ENCODE measurements at places on chromosomes 7 and 10.

GRCh38 chr7:188174-188573 is 4.2 kb upstream of the FAM20C start:
- no peak for DNase-seq

- DNase-seq = peak; percentile 70
Measured at GRCh38 chr7:127751062-127751461, 99.1 kb downstream of the SND1 start.

DNA sequence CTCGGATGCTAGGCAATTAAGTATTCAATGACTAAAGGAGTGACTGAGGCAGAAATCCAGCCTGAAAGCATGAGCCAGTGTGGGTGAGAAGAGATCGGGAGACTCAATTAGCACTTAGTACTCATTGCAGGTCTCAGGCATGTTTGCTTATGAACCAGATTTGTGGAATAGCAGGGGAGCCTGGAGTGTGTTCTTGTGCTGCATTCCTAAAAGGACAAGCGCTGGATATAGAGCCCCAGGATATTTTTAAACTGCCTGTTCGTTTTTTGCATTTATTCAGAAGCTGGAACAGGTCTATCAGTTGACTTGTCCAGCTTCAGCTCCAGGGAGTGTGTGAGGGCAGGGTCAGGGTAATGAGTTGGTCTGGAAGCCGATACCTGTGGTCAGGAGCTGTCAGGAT is 120.3 kb downstream of the BMPER start:
- DNase-seq = no peak

- DNase-seq = no peak
Measured at GRCh38 chr7:158076656-158077055, 511.0 kb downstream of the PTPRN2 start.

GRCh38 chr7:148670807-148671206 is 27.9 kb upstream of the CUL1 start:
- DNase-seq = no peak

DNA sequence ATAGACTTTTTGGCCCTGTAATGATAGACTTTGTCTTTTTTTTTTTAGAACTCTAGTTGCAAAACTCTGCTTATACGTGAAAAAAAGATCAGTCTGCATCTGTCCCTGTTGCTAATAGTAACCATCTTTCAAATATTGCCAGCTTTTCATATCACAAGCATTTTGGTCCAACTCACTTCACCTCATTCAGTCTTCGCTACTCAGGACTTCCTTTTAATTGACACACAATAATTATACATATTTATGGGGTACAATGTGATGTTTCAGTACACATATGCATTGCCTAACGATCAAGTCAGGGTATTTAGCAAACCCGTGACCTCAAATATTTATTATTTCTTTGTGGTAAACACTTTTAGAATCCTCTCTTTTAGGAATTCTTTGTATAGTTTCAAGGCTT is 867.0 kb upstream of the C7orf33 start:
- DNase-seq = no peak

- DNase-seq = no peak
Measured at GRCh38 chr7:7418997-7419396, 116.7 kb downstream of the COL28A1 start.

DNA sequence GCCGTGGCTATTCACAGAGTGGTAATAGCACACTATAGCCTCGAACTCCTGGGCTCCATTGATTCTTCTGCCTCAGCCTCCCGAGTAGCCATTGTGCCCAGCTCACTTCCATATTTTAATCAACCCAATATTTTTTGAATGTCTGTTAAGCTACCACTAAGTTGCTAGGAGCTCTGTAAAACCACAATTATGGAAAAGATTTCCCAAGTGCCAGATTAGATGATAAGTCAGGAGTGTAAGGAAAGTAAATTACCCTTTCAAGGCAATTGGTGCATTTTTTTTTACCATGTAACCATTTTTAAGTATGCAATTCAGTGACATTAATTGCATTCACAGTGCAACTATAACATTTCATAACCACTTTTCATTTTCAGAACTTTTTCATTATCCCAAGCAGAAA is 87.5 kb upstream of the GATAD1 start:
- peak; percentile 12 for DNase-seq

DNA sequence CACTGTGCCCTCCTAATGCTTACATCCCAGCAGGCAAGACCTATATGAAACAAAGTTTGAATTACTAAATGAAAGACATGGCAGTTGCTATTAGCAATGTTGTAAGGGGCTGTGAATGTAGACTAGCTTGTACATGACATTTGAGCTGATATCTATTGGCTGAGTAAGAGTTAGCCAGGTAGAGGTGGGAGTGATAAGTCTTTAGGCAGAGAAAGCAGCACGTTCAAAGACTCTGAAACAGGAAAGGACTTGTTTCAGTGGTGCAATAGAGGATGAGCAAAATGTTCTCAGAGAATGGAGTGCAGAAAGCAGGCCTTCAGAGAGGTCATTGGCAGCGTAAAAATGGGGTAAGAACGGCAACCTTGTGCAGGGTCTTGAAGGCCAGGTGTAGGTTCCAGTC is 687.6 kb downstream of the AUTS2 start:
- no peak for DNase-seq

GRCh38 chr7:108103558-108104298 is 26.4 kb downstream of the LAMB4 start:
- DNase-seq = no peak

DNA sequence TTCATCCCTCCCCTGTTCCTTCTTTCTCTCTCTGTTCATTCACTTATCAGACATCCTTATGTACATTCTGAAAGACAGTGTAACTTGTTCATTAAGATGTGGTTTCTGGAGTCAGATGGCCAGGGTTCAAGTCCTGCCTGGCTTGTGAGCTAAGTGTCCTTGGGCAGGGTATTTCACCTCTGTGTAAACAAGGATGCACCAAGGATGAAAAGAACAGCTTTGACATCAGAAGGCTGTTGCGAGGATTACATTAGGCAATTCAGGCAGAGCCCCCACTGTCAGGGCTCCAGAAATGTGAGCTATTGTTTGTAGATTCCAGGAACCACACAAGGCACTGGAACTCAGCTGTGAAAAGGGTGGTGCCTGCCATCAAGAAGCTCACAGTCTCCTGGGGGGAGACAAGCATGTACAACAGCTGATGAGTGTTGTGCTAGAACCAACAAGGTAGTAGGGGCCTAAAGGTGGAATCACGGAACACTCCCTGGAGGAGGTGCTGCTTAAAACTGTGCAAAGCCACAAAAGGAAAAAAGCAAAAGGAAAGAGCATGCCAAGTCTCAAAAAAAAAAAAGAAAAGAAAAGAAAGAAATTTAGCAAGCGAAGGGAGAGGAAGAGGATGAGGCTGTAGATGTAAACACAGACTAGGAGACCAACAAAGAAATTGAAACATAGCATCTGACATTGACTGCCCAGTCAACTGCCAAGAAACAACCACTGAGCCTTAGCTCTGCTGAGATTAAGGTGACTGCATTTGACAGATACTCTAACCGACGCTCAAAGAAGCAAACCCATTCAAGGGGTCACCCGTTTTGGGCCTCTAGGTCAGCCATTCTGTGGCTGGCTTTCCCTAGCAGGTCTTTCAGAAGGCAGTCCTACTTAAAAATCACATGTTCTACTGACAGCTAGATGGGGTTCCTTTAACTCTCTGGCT is 12.5 kb downstream of the PDLIM1 start:
- DNase-seq = peak; percentile 39

DNA sequence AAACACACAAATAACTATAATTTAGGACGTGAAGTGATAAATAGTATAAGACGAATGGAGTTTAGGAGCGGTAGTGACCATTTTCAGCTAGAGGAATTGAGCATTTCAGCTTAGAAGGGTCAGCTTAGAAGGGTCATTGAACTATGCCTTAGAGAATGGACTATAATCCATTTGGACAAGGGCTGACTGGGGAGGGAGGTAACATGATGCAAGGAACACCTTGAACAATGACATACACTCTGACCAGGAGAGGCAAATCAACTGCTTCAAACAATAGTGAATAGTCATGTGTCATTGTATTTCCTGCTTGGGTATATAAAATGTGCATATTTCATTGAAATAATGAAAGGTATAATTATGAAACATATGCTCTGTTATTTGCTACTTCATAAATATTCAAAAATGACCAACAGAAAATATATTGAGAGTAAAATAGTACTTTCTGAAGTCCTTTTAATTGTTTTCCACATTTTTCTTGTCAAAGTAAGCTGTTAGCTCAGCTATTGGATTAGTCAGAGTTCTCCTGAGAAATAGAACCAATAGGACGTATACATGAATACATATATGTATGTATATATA is 40.5 kb upstream of the WASL start:
- DNase-seq = no peak

DNA sequence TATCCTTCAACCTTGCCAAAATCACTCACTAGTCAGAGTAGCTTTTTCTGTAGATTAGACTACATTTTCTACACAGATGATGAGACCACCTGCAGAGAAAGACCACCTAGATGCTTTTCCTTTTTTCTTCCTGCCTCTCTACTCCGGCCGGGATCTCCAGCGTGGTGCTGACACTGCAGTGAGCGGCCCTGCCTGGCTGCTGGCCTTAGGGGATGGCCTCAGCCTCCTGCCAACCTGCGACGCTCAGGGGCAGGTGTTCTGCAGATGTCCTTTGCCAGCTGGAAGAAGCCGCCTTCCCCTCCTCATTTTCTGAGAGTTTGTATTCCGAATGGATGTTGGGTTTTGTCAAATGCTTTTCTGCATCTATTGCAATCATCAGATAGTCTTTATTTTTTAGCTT is 43.5 kb upstream of the NKX6-2 start:
- no peak for DNase-seq

DNA sequence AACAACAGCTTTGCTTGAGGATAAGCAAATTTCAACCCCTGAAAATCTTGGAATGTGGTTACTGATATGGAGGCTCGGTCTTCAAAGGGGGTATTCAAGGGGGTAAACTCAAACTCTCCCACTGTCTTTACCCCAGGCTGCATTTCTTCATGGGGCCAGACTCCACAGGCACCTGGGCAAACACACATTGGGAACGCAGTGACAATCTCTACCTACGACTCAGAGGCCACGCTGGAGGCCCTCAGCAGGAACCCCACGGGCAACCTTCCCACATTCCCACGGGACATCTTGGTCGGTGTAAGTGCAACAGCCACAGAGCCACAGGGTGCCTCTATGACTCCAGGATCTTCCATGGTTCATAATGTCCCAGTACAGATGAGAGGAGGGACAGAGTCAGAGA is 2.2 kb upstream of the INSIG1 start:
- DNase-seq = no peak

GRCh38 chr7:103637094-103637493 is 191.1 kb upstream of the SLC26A5 start:
- no peak for DNase-seq

DNA sequence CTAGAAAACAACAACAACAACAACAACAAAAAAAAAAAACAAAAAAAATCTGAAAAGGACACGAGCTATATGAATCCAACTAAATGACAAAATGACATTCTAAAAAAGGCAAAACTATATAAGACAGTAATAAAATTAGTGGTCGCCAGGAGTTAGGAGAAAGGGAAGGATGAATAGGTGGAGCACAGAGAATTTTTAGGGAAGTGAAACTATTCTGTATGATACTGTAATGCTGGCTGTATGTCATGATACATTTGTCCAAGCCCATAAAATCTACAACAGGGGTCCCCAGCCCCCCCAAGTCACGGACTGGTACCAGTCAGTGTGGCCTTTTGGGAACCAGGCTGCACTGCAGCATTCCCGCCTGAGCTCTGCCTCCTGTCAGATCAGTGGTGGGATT is 2.8 kb upstream of the PUS7 start:
- DNase-seq = no peak

GRCh38 chr10:84896909-84897308 is 568.5 kb downstream of the CCSER2 start:
- no peak for DNase-seq

DNA sequence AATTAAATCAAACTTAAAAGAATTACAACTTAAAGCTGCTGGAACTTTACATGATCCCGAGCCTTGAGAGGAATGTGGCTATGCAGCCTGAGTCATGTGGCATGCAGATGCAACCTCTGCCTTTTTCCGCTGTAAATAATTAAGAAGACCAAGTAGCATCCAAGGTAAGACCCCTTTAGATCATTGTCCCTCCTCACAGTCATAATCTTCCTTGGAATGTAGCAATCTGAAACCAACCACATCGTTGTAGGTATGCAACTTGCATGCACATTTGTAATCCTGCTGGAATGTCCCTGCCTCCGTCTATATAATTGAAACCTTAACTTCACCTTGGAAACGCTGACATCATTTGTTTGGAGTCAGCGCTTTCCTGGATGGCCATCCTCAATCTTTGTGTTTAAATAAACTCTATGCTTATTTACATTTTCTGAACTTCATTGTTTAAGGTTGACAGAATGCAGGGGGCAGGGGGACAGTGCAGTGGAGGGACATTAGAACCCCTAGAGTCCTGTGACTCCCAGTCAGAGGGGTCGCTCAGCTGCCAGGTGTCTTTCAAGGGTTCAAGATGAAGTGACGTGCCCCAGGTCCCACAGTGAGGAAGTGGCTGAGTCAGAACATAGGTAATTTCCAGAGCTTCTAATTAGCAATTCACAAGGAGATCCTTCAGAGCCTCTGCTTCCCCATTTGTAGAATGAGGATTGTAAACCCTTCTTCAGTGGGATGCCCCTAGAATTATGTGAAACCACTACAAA is 110.7 kb downstream of the RALA start:
- no peak for DNase-seq
